Activated naive CD4-positive, alpha-beta T cell (primary cell): ENCODE measurements at places on chromosomes 2 and 18.

DNA sequence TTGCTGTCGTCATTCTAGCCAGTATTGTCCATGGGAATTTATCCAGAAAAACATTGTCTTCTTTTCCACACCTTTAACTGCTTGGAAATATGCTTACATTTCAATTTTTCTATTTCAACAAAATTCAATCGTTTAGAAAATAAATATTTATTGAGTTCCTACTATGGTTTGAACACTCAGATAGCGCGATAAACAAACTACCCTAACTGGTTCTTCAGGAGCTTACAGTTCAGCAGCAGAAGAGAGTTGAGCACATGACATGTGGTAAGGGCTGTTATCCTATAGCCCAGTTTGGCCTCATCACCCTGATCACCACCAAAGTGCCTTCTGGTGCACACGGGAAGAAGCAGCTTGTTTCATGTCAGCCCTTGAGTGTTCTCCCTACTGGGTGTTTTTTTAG is 375.2 kb upstream of the SMIM21 start:
- no peak for DNase-seq

- DNase-seq: no peak
Observed at GRCh38 chr2:104752504-104752903, 101.4 kb upstream of the POU3F3 start.

DNA sequence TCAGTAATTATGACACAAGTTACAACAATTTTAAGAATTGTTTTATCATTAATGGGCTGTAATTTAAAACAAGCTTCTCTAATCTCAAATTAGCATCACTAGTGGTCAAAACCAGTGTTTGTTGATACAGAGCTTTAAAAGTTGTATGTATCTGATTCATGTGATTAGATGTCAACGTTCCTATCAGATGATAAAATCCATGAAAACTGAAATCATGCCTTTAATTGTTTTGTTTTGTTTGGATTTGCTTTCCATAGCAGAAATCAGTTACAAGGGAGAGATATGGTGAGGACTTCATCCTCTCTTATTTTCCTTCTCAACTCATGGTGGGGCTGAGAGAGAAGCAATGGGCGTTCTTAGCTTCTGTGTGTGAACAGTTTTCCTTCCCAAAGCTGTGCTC is 469.6 kb downstream of the PID1 start:
- DNase-seq: no peak

- DNase-seq: no peak
Observed at GRCh38 chr2:31066551-31066950, 71.7 kb downstream of the GALNT14 start.

DNA sequence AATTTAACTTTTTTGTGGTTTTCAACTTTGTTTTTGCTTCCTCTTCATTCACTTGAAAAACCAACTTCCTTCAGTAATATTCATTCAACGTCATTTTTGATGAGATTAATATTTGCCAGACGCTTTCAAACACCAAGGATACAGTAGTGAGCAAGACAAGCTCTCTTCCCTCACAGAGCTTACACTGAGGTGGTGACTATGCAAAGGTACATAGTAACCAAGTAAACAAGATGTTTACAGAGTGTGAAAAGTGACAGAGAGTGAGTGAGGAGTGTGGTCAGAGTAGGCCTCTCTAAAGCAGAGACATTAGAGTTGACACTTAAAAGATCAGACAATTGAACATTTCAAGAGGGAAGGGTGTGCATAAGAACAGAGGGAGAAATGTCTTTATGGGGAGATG is 155.5 kb downstream of the TMEM247 start:
- DNase-seq: no peak

DNA sequence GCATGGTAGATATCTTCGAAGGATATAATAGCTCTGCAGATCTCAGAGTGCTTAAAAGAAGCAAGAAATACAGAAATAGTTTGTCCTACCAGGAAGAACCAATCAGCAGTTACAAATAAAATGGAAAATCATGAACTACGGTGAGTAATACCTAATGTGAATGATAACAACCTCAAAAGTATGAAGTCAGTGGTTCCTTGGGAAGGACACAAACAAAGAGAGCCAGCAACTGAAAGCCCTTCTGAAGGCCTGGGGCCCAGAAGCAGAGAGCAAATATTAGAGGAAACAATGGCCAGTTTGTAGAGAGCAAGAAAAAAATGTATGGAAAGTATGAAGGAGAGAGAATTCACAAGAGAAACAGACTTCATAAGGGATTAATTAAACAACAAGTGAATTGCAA is 226.8 kb upstream of the CHST9 start:
- DNase-seq: no peak

- DNase-seq: no peak
Observed at GRCh38 chr2:96207774-96208142, 869 bp downstream of the STARD7 start.

GRCh38 chr2:98487806-98488189 is 43.1 kb downstream of the INPP4A start:
- no peak for DNase-seq

GRCh38 chr2:33785201-33786106 is 186.4 kb upstream of the FAM98A start:
- DNase-seq: no peak

GRCh38 chr2:88131999-88132368 is 4.1 kb upstream of the FABP1 start:
- no peak for DNase-seq

- DNase-seq: no peak
Observed at GRCh38 chr2:191180276-191180675, 29.5 kb upstream of the STAT4 start.

- no peak for DNase-seq
Observed at GRCh38 chr2:191165176-191165643, 14.4 kb upstream of the STAT4 start.

DNA sequence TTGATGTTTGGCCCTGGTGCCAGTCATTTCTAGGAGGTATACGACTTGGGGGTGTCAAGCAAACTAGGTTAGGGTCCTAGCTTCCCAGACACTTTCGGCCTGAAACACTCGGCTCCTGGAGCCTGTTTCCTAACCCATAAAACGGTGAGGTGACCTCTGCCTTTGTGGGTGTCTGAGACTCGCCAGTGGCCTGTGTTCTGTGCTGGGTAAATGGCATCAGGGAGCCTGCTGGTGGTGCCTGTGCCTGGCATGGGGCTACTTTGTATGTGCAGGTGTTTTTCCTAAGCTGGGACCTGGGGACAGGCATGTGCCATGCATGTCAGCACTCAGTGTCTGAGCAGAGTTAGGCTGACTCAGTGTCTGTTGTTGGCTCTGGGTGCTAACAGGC is 139.2 kb downstream of the GLI2 start:
- no peak for DNase-seq

DNA sequence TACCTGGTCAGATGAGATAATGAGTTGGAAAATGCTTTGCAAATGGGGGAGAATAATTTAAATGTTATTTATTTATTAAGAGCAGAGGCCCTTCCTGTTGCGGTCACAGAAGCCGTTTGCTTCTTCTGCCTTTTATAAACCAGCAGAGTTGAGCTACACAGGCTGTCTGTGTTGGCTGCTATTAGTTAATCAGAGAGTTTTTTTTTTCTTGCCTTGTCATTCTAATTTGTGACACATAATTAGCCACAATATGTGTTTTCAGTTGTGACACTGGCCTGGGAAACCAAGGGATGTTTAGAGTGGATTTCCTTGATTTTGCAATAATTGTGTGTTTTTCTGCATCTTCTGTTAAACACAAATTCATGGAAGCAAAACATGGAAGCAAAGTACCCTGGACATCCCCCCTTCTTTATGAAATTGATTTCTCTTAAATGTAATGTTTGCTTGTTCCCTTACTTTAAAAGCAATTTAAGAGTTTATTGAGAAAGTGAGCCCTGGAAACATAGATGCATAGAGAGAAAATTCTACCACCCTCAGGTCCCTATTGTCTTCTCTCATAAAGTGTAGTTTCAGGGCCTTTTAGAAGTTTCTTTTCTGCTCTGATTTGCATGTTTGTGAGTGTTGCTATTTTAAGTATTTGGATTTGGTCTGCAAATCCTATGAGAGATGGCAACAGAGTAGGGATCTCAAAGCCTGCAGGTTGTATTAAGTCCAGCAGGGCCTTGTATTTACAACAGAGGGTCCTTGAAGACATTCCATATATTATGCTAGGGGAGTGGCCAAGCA is 22.8 kb upstream of the IL37 start:
- no peak for DNase-seq

DNA sequence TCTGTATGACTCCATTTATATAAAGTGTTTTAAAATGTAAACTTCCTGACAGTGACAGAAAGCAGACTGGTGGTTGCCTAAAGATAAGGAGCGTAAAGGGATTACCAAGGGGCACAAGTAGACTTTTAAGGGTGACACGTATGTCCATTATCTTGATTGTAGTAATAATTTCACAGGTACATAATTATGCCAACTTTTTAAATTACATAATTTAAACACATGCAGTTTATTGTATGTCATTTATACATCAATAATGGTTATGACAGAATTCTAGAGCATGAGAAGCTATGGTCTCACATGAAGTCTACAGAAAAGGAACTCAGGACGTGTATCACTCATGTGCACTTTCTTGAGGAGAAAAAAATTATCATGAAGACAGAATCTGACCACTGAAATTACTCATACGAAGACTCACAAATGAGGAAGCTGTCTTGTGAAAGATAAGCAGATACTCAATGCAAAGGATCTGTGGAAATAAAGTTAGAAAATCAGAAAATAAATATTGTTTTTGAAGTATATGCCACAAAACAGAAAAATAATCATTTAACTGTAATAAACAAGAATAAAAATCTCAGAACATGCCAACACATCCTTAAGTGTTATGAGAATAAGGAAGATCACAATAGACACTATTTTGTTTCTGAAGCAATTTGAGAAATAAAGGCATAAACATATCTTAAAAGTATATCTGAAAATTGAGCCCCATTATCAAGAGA is 84.4 kb downstream of the TMEM131 start:
- DNase-seq: no peak

DNA sequence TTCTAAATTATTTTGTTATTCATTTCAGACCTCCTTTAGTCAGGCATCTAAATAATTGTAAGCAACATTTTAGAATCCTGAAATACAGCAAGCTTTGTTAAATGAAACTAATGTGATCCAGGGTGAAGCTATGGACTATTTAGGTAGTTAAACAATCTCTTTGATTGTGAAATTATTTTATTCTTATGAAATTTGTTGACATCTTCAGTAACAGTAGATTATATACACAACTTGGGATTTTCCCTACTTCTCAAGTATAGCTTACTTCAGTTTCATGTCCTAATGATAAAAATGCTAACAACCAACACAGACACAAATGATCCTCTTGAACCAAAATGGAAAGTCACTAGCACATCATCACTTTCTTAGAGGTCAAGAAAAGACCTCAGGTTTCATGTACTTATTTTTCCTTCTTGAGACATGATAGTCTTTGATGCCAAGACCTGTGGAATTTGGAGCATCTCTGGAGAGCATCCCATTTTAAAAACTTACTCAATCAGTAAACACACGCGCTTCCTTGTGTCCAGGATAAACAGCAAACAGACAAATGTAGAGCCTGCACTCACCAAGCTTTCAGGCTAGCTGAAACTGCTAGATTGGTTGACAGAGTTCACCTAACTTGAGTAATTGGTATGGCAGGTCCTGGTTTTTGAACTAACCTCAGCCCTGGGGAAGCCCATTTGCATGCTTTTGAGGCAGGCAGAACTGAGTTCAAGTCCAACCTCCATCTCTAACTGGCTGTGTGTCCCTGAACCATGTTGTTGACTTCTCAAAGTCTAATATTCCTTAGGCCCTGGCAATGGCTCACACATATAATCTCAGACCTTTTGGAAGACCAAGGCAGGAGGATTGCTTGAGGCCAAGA is 47.8 kb downstream of the KCTD18 start:
- no peak for DNase-seq

DNA sequence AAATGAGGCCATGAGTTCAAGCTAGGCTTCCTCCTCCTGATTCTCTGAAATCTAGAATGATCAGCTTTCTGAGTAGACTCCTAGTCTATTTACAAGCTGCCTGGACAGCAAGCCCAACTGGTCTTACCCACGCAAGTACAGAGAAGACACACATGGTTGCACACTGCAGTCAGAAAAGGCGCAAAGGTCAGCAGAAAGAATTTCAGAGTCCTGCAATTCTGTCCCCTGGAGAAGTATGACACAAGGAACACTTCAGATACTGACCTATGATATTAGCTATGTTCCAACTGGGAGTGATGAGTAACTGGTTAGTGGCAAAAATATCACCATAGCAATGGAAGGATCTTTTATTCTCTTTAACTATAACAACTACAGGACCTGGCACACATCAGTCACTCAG is 336.1 kb upstream of the PKDCC start:
- DNase-seq: no peak

DNA sequence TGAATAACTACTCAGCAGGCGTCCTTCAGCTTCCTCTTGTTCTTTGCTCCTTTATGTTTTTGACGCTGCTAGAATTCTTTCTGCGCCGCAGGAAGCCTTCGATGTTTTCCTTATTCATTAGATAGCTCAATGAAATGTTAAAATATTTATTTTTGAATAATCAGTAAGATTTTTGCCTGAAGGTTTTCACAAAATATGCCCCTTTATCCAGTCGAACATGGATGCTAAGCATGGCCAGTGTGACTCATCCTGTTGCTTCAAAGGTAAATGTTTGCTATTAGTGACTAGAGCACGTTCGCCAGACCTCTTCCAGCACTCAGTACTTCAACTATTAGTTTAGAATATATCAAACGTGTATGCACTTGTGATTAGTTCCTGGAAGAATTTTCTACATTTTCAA is 7.6 kb upstream of the MEIS1 start:
- DNase-seq: no peak

DNA sequence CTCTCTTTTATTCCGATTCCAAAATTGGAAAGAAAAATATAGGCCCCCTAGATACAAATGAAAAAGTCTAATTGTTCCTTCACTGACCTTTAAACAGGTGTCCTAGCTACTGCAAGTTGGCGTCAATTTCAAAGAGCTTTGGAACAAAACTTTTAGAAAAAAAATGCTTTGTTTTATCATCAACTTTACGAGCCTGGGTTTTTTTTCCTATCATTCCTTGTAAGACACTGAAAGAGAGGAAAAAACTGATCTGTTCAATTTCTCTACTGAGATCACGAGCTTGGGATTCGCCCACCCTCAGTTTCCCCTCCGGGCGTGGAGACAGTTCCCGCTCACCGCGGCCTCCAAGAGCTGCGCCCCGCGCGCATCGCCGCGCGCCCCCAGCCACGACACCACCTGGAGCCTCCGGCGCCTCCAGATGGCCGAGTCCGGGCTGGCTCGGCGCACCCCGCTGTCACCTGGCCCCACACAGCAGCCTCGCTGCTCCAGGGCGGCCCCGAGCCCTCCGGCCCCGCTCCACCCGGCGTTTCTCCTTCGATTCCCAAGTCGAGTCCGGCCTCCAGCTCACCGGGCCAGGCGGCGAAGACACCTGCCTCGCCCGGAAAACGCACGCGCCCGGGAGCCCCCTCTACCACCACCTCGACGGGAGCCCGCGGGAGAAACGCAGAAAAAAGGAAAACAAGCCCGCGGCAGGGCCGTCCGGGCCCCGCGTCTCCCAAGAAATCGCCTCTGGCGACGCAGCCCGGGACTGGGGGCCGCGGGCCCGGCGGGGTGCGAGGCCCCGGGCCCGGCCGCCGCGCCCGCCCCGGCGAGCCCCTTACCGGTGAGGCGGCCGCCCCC is 656 bp downstream of the TBC1D8 start:
- peak; percentile 17 for DNase-seq
